Activated naive CD8-positive, alpha-beta T cell treated with anti-CD3 and anti-CD28 coated beads, Interleukin-2, amount 50 U/mL, for 16 hours (primary cell): ENCODE measurements at places on chromosomes 3 and 15.

DNA sequence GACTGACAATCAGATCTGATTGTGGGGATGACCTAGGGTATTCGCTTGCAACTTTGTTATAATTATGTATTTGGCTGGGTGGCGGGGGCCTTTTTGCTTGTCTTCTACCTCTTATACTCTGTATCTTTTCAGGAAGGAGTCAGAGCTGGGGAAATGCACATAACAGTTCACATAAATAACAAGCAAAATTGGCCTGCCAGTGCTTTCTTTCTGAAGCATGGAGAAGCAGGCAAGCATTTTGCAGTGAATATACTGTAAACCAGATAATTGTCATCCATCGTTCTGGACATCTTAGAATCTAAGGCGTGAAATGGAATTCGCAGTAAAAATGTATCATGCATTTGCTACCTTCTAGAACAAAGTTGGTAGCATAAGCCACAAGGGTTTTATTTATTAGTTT is 227.6 kb downstream of the CLSTN2 start:
- no peak for DNase-seq

- DNase-seq, result no peak
Measured at GRCh38 chr3:143824735-143825385, 23.4 kb downstream of the SLC9A9 start.

- DNase-seq, result no peak
Measured at GRCh38 chr3:59267021-59267420, 217.2 kb upstream of the CFAP20DC start.

- no peak for DNase-seq
Measured at GRCh38 chr3:106065831-106066230, 197.0 kb upstream of the CBLB start.

- DNase-seq, result no peak
Measured at GRCh38 chr15:101694261-101694660, 30.0 kb downstream of the TARS3 start.

DNA sequence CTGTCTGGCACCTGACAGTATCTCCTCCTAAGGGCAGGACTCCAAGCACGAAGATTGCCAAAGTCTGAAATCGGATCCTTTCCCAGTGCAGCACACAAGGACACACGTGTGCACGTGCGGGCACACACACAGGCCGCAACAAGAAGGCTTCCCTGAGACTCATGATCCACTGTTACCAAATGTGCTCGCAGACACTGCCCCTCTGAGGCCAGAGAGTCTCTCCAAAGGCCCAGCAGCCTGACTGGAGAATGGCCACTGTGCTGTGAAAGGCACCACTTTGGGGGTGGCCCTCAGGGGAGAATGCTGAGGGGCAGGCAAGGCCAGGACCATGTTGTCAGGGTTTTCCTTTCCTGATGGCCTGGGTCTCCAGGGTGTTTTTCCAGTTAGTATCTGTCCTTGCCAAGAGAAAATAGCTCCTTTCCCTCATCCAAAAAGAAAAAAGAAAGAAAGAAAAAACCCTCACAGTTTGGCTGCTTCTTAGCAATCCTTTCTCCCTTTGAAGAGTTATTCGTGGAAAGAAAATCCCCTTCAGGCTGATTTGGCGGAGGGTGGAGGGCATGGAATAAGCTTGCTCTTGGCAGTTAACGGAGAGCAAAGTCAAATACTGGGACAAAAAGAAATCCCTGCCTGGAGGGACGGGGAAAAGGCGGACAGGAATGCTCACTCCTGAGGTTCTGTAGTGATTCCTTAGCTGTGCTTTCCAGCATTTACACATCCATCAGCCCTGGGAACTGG is 112.2 kb upstream of the ETV5 start:
- no peak for DNase-seq

DNA sequence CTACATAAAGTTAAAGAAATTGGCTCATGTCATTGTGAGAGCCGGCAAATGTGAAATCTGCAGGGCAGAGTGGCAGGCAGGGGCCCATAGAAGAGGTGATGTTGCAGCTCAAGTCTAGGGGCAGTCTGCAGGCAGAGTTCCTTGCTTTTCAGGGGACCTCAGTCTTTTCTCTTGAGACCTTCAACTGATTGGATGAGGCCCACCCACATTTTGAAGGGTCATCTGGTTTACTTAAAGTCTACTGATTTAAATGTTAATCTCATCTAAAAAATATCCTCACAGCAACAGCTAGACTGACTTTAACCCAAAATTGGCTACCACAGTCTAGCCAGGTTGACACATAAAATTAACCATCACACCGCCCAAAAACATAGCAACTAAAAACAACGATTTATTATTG is 77.6 kb upstream of the ALDH1L1 start:
- no peak for DNase-seq

GRCh38 chr3:184498986-184499606 is 62.5 kb upstream of the EPHB3 start:
- no peak for DNase-seq

GRCh38 chr15:38658431-38658830 is 93.8 kb upstream of the RASGRP1 start:
- DNase-seq, result no peak

GRCh38 chr3:101603184-101603583 is 29.2 kb downstream of the PCNP start:
- DNase-seq, result no peak

- DNase-seq, result no peak
Measured at GRCh38 chr3:30658328-30659052, 52.1 kb downstream of the TGFBR2 start.

GRCh38 chr15:87850916-87851315 is 405.6 kb downstream of the NTRK3 start:
- DNase-seq, result no peak

- DNase-seq, result no peak
Measured at GRCh38 chr15:68330901-68331300, 53.4 kb downstream of the FEM1B start.

DNA sequence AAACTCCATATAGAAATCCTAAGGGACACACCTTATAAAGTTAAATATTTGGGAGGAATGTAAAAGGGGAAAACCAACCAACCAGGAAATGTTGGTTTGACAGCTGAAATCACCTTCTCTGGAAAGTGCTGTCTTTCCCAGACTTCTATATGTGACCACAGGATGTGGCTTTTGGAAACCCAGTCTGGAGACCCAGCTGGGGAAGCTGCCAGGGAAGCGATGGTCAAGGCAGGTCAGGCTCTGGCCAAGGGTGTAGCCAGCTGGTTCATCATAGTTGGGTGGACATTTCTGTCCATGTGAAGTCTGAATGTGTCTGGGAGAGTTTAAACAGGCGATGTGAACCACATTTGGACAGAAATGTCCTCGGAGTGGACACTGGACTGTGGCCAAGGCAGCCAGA is 73.9 kb downstream of the ARNT2 start:
- no peak for DNase-seq

DNA sequence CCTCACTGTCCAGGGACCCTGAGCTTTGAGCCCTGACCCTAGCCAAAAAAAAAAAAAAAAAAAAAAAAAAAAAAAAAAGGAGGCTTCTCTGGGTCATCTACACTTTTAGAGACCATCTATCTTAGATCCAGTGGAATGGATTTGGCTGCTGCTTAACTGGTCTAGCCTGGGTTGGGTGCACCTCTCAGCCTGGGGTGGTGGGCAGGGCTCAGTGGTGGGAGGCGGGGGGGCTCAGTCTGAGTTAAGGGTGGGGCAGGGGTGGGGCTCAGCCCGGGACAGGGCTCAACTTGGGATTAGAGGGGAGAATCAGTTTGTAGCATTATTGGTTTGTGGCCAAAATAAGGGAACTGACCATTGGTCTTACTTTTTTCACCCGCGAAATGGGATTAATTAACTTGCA is 139.2 kb downstream of the TPRA1 start:
- DNase-seq, result no peak

GRCh38 chr15:25717127-25717456 is 146.0 kb downstream of the ATP10A start:
- DNase-seq, result no peak

DNA sequence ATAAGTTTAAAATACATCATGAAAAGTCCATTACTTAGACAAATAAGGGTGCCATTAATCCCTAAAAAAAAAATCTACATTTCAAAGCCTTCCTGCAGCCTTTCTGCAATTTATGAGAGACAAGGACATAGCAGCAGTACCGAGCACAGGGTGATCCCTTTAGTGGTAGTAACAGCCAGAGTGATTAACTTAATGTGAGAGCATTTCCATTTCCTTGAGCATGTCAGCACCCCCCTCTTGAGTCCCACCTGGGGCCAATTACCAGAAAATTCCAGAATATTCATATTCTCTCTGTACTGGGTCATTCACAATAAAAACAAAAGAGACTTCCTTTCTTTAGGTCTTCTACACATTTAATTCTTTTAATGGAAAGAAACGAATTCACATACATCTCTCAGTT is 546.9 kb upstream of the CCDC54 start:
- DNase-seq, result no peak

DNA sequence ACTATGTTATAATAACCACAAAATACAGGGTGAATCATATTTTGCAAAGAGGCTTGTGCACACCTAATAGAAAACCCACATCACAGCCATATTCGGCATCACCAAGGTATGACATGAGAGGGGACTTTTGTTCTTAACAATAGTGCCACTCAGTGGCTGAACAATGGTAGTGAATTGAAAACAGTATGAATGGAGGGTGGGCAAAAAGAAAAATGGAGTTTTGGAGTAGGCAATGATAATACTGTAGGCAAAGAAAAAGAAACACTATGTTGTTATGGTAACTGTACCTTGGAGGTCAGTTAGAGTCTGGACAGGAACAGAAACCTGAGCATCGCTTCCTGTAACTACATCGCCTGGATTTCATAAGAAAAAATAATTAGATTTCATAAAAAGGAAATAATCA is 348.6 kb downstream of the PLCL2 start:
- DNase-seq, result peak; percentile 6

DNA sequence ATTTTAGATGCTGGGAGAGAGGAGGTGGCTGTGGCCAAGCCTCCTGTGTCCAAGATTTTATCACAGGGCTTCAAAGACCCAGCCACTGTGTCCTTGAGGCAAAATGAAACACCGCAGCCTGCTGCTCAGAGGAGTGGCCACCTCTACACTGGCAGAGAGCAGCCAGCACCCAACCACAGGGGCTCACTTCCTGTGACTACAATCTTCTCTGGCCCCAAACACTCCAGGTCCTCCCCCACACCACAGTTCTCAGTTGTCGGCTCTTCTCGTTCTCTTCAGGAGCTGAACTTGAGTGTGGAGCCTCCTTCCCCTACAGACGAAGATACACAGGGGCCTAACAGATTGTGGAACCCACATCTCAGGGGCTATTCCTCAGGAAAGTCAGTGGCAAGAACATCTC is 45.6 kb downstream of the CDAN1 start:
- no peak for DNase-seq

DNA sequence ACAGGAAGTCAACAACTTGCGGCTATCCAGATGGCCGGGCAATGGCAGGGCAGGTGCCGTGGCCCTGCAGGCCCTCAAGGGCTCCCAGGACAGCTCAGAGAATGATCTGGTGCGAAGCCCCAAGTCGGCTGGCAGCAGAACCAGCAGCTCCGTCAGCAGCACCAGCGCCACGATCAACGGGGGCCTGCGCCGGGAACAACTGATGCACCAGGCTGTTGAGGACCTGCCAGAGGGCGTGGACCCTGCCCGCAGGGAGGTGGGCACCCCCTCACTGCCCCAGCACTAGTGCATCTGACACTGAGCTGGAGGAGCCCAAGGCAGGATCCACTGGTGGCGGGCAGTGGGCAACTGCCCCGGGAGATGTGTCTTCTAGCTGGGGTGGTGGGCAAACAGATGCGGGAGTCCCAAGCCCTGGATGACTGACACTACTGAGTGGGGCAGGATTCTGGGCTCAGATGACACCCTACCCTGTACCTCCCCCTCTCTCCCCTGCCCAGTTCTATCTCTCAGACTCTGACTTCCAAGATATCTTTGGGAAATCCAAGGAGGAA is 15.9 kb downstream of the VILL start:
- no peak for DNase-seq

DNA sequence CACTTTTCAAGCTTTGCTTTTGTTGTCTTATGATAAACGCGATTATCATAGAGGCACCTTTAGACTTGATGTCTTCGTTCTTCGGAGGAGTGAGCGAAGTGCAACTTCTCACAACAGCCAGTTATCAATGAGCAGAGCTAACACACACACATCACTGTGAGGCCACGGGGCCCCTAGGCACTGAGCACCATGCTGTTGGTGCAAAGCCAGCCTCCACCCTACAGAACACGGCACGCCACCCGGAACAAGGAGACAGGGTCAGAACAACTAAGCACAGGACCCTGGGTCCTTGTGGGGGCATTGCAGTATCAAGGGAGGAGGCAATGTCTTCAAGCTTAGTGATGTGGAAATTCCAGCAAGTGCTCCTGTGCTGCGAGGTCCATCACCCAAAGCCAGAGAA is 244.5 kb downstream of the OCA2 start:
- no peak for DNase-seq

DNA sequence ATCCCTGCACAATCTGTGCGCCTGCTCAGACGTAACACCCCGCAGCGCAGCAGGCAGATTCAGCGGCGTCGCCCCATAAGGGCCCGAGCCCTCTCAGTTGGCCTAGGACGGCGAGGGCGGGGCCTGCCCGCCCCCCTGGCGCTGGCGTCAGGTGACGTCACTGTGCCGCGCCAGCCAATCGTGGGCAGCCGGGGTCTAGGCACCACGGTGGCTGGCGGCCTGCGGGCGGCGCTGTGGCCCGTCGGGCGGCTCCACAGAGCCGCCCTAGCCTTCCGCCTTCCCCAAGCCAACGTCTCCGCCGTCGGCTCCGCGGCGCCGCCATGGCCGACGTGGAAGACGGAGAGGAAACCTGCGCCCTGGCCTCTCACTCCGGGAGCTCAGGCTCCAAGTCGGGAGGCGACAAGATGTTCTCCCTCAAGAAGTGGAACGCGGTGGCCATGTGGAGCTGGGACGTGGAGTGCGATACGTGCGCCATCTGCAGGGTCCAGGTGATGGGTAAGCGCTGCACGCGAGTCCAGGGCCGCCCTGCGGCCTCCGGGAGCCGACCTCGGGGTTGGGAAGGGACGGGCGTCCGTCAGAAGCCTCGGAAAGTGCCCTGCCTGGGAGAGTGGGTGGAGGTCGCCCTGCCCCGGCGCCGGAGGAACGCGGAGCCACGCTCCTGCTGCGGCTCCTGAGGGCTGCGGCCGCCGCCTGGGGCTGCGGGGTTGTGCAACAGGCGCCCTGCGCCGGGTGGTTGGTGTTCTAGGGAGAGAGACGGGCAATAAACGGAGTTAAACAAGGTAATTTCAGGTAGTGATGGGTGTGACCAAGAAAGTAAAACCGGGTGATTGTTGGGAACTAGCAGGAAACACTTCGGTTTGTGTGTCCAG is at the start of gene RNF7:
Gene RNF7, plus strand, starts transcription at position 277 of the 869 bp plus-strand sequence. Its CDS starts 44 bp downstream, at position 321.
- peak; percentile 90 for DNase-seq

- DNase-seq, result no peak
Measured at GRCh38 chr3:27353221-27353620, 16.0 kb downstream of the NEK10 start.

GRCh38 chr3:15750143-15750542 is 47.6 kb downstream of the ANKRD28 start:
- no peak for DNase-seq

- DNase-seq, result no peak
Measured at GRCh38 chr3:190099099-190099498, 21.6 kb downstream of the P3H2 start.

GRCh38 chr15:74207652-74208440 is 5.3 kb upstream of the STRA6 start:
- no peak for DNase-seq
